Thyroid gland (tissue), 4 donors: ENCODE measurements at places on chromosomes 7 and 10. TPM values are rescaled to one million over a fixed set of nuclear protein-coding genes. Genes with fewer than 3 reads are reported as not detected.

PRSS1 gene
- 1.2 TPM for total RNA-seq

LRMDA gene
- 22.5 TPM for total RNA-seq

SDHAF3 gene
- total RNA-seq, result 10.1 TPM

ABCF2 gene
- 23.8 TPM for total RNA-seq

PTN gene
- total RNA-seq, result 11.6 TPM

DNA sequence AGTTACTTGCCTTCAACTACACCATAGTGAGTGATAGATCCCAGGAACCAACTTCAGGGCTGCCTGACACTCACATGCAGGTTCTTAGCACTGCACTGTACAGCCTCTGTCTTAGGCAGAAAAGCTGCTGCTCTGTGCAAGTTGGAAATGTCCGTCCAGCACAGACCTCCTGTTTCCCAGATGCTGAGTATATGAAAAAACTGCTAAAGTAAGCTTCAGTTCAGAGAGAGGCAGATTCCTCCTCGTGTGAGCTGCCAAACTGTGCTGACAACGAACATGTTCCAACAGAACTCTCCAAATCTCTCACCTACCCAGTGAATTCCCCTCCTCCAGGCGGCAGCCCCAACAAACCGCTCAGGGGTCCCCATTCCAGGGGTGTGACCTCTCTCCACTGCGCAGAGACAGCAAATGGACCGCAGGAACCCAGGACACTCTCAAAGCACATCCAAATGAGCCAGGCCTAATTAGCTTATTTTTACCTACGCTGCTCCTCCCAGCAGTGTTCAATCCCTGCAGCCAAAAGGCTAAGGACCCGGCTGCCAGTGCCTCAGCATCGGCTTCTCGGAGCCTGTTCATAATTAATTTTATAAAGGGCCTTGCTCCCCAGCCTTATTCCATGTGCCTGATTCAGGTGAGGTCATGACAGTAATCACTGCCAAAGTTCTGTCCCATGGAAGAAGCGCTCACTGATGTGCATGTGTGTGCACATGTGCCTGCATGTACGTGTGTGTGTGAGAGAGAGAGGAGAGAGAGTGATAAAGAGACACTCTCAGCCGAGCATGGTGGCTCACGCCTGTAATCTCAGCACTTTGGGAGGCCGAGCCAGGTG is 159.5 kb upstream of the AUTS2 start:
- no peaks in the 10 kb centered on the region for H3K36me3 ChIP-seq
- no peaks in the 10 kb centered on the region for H3K27me3 ChIP-seq
- H3K27ac ChIP-seq, result no peak overlapping the region
- no peak overlapping the region for H3K4me3 ChIP-seq

DNA sequence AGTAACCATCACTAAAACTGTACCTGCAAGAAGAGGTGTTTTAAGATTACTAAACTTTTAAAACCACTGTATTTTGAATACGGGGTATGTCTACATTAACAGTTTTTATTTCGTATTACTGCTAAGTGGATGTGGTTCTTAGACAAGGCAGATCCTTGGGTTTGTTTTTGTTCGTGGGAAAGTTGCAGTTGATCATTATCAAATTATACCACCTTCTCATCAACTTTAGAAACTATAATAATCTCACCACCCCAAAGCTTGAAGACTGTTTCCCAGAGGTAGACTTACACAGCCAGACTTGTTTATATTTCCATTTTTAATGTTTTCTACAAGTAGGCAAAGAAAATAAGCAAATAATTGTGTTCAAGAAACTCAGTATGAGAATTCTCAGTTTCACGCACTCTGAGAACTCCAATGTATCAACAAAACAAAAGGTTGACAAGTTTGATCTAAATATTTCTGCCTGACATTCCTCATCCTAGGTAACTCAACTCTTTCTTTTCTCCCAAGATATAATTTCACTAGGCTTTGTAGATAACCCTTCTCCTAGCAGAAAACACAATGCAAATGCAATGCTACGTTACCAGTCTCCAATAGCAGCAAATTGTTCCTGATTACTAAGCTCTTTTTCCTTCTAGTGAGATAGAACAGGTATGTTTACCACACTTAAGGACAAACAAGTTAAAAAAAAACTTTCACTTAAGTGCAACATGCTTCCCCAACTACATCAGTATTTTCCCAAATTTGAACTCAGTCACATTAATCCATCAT is 36.0 kb downstream of the IGF2BP3 start:
- no peak for DNase-seq
- H3K27me3 ChIP-seq, result no peaks in the 10 kb centered on the region
- H3K4me1 ChIP-seq, result no peaks in the 10 kb centered on the region

- no peaks in the 10 kb centered on the region for H3K27me3 ChIP-seq
- H3K36me3 ChIP-seq, result no peaks in the 10 kb centered on the region
- no peak for DNase-seq
- no peak overlapping the region for H3K27ac ChIP-seq
- H3K4me3 ChIP-seq, result no peak overlapping the region
Measured at GRCh38 chr10:120492346-120492745, 35.3 kb downstream of the PLPP4 start.

DNA sequence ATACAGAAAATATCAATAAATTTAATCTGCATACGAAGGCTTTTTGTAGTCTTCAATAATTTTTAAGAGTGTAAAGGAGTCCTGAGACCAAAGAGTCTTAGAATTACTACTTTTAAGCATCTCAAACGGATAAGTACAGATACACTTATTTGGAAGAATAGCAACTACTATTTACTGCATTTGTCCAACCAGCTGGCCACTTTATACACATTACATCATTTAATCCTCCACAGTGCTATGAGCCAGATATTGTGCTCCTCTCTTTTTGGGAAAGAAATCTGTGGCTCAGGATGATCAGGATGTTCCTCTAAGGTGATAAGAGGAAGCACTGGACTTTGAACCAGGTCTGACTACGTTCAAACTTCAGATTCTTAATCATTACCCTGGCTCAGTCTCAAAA is 588.6 kb upstream of the LRRTM3 start:
- no peaks in the 10 kb centered on the region for H3K27me3 ChIP-seq
- no peaks in the 10 kb centered on the region for H3K4me1 ChIP-seq
- H3K27ac ChIP-seq, result no peak overlapping the region
- no peak for DNase-seq
- H3K4me3 ChIP-seq, result no peak overlapping the region

DNA sequence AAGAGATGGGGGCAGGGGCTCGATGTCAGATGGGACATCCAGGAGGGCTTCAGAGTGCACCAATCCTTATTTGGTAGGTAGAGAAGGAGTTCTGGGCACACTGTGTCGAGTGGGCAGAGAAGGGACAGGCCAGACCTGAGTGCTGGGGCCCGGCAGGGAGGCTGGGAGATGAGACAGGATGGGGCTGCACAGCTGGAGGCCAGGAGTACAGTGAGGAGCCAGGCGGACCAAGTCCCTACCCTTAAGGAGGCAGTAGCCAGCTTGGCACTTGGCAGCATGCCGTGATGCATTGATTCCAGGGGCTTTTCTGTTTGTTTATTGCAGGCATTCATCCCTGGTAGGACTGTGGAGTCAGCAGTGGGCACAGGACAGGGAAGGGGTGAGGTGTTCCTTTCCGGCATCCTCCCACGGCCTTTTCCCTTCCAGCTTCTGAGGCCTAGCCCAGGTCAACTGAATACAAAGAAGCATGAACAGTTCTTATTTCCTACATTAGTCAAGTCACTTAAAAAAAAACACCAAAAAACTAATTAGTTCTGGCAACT is 168.8 kb upstream of the CDCA7L start:
- no peak overlapping the region for H3K4me3 ChIP-seq
- no peak for DNase-seq
- no peaks in the 10 kb centered on the region for H3K4me1 ChIP-seq
- H3K36me3 ChIP-seq, result no peaks in the 10 kb centered on the region

DNA sequence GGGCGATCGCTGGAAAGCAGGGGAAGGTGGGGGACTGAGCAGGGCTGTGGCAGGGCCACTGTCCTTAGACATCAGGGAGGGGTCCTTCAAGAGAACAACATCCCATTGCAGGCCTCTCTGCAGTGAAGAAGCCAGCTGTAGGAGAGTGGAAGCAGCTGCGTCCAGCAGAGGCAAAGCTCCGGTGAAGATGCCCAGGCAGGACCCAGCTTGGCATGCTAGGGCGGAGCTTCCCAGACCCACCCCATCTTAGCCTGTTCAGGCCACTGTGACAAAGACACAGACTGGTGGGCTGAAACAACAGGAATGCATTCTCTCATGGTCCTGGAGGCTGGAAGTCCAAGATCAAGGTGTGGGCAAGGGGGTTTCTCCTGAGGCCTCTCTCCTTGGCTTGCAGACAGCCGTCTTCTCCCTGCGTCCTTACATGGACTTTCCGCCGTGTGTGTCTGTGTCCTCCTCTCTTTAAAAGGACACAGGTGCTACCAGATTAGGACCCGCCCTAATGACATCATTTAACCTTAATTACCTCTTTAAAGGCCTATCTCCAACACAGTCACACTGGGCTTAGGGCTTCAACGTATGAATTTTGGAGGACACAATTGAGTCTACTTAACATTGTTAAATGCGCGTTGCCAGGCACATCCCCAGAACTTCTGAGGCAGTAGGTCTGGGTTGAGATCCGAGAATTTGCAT is 178.1 kb upstream of the GRB10 start:
- H3K27ac ChIP-seq, result no peak overlapping the region
- H3K4me3 ChIP-seq, result no peak overlapping the region
- no peaks in the 10 kb centered on the region for H3K36me3 ChIP-seq
- DNase-seq, result no peak
- no peaks in the 10 kb centered on the region for H3K4me1 ChIP-seq

- H3K4me3 ChIP-seq, result no peak overlapping the region
- no peaks in the 10 kb centered on the region for H3K36me3 ChIP-seq
- no peaks in the 10 kb centered on the region for H3K4me1 ChIP-seq
- H3K27me3 ChIP-seq, result no peaks in the 10 kb centered on the region
- DNase-seq, result no peak
- H3K27ac ChIP-seq, result no peak overlapping the region
Measured at GRCh38 chr10:113528876-113529275, 24.0 kb upstream of the HABP2 start.

GRCh38 chr10:142371-142770 is 7.1 kb downstream of the ZMYND11 start:
- no peak overlapping the region for H3K4me3 ChIP-seq
- H3K27ac ChIP-seq, result no peak overlapping the region
- H3K36me3 ChIP-seq, result no peaks in the 10 kb centered on the region
- no peaks in the 10 kb centered on the region for H3K27me3 ChIP-seq

GRCh38 chr7:124919841-124920240 is 9.8 kb downstream of the POT1 start:
- H3K27me3 ChIP-seq, result no peaks in the 10 kb centered on the region
- no peak overlapping the region for H3K4me3 ChIP-seq
- DNase-seq, result no peak
- no peaks in the 10 kb centered on the region for H3K36me3 ChIP-seq
- no peaks in the 10 kb centered on the region for H3K4me1 ChIP-seq
- no peak overlapping the region for H3K27ac ChIP-seq

- H3K4me1 ChIP-seq, result no peaks in the 10 kb centered on the region
- DNase-seq, result no peak
- no peaks in the 10 kb centered on the region for H3K36me3 ChIP-seq
Measured at GRCh38 chr10:49649936-49650723, 29.3 kb upstream of the C10orf53 start.

- peaks cover 6% of the 10 kb centered on the region for H3K4me1 ChIP-seq
- DNase-seq, result no peak
- H3K36me3 ChIP-seq, result peaks cover 32% of the 10 kb centered on the region
- no peak overlapping the region for H3K27ac ChIP-seq
Measured at GRCh38 chr10:133278577-133279265, 2.1 kb upstream of the ADAM8 start.

GRCh38 chr10:42640610-42641229 is 2.4 kb upstream of the ZNF33B start:
- no peaks in the 10 kb centered on the region for H3K36me3 ChIP-seq
- H3K4me3 ChIP-seq, result no peak overlapping the region
- H3K27me3 ChIP-seq, result no peaks in the 10 kb centered on the region
- no peak overlapping the region for H3K27ac ChIP-seq
- no peak for DNase-seq

DNA sequence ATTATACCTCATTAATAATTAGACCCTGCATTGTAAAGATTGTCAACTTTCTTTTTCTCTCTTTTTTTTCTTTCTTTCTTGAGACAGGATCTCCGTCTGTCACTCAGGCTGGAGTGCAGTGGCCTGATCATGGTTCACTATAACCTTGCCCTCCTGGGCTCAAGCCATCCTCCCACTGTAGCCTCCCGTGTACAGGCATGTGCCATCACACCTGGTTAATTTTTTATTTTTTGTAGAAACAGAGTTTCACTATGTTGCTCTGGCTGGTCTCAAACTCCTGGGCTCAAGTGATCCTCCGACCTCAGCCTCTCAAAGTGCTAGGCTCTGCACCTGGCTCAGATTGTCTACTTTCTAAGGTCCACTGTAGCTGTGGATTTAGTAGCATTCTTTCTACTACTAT is 50.7 kb downstream of the MDFIC start:
- no peak overlapping the region for H3K4me3 ChIP-seq
- H3K27me3 ChIP-seq, result no peaks in the 10 kb centered on the region
- no peak for DNase-seq
- H3K4me1 ChIP-seq, result peaks cover 13% of the 10 kb centered on the region

DNA sequence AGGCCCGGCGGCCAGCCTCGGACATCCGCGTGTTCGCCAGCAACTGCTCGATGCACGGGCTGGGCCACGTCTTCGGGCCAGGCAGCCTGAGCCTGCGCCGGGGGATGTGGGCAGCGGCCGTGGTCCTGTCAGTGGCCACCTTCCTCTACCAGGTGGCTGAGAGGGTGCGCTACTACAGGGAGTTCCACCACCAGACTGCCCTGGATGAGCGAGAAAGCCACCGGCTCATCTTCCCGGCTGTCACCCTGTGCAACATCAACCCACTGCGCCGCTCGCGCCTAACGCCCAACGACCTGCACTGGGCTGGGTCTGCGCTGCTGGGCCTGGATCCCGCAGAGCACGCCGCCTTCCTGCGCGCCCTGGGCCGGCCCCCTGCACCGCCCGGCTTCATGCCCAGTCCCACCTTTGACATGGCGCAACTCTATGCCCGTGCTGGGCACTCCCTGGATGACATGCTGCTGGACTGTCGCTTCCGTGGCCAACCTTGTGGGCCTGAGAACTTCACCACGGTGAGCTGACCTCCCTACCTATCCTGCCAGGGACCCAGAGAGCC is 656 bp downstream of the ASIC3 start:
- H3K27me3 ChIP-seq, result no peaks in the 10 kb centered on the region
- DNase-seq, result no peak
- H3K36me3 ChIP-seq, result peaks cover 3% of the 10 kb centered on the region
- no peak overlapping the region for H3K4me3 ChIP-seq
